ENCODE measurements at places on chromosomes 6 and 20.

GRCh38 chr20:52054123-52054522 is 137.5 kb downstream of the ZFP64 start:
- DNase-seq = no peak

GRCh38 chr6:41649596-41649995 is 11.3 kb downstream of the MDFI start:
- no peak for DNase-seq

- DNase-seq = no peak
Observed at GRCh38 chr6:140784573-140784972, 1348.2 kb upstream of the GJE1 start.

DNA sequence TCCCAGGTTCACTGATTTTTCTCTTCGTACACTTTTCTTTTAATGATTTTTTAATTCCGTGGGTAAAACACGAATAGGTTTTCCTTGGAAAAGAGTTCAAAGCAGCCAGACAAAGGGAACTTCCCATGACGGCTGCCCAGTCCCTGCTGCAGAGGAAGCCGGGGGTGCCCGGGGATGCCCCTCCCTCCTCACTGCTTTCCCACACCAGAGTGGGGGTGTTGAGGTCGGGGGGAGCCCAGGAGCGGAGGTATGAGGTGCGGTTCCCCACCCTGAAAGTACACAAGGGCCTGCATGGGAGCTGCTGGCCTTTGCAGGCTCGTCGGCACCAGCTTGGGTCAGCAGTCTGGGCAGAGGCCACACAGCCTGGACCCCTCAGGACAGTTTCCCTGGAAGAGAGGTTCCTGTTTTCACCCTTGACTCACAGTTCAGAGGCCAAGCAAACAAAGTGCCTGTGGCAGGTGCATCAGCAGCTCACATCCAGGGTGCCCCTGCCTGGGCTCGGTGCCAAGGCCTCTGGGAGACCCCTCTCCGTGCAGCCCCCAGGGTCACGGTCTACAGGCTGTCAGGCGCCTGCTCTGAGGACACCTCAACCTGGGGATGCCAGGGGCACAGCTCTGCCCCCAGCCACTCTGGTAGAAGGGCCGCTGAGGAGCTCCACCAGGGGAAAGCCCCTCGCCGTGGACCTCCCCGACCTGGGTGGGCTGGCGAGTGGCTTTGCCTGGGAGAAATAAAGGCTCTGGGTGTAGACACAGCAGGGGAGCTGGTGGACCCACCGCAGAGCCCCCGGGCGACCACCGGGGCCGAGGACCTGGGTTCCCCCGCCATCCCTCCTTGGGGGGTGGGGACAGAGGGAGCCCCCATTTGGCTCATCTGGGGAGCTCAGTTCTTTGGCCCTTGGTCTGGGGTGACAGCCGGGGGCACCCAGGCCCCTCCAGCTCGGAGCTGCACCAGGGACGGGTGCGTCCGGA is 15.4 kb upstream of the CHRNA4 start:
- no peak for DNase-seq

- no peak for DNase-seq
Observed at GRCh38 chr20:36584018-36584481, 10.7 kb downstream of the TGIF2 start.

GRCh38 chr6:112665815-112666214 is 318.7 kb downstream of the RFPL4B start:
- no peak for DNase-seq

- no peak for DNase-seq
Observed at GRCh38 chr20:60934724-60935123, 317.3 kb upstream of the CDH4 start.

Measured in tibial nerve (tissue), 4 donors.